Stimulated activated CD4-positive, alpha-beta T cell treated with anti-CD3 and anti-CD28 coated beads, Interleukin-2, amount 100 ng/mL, for 48 hours (primary cell): ENCODE measurements at places on chromosomes 12 and 14.

GRCh38 chr14:76461886-76462285, 85.9 kb downstream of the ESRRB start:
- DNase-seq: no peak

- DNase-seq: no peak
Measured at GRCh38 chr12:10130042-10130441, at the start of gene CLEC7A. TSS of gene CLEC7A (minus strand) at chr12:10130199. CDS start at chr12:10130082, 117 bp downstream.

- no peak for DNase-seq
Measured at GRCh38 chr12:85405781-85406522, 125.9 kb downstream of the ALX1 start.

DNA sequence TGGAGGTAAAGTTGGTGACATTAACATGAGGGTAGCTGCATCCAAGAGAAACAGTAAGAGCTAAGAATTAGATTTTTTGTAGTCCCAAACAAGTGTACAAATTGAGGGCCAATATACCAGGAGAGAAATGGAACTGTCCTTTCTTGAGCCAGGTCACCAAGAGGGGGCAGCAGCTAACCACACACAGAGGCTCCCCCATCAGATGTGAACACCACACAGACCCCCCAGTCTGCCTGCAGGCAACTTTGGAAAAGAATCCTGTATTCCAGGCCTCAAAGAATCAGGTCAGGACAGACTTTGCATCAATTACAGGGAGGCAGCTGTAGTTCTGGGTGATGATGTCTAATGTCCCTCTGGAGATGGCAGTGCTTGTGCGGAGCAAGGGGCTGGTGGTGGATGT, 77.9 kb downstream of the SPTB start:
- DNase-seq: no peak

GRCh38 chr12:106019144-106019543, 119.6 kb downstream of the NUAK1 start:
- DNase-seq: no peak

GRCh38 chr14:74771399-74771798, 8.3 kb downstream of the YLPM1 start:
- no peak for DNase-seq

- DNase-seq: no peak
Measured at GRCh38 chr12:21379218-21379617, 6.5 kb downstream of the IAPP start.

GRCh38 chr14:36493761-36494160, 26.3 kb downstream of the NKX2-1 start:
- DNase-seq: no peak

GRCh38 chr12:62581288-62582064, 114.8 kb downstream of the MON2 start:
- DNase-seq: no peak

GRCh38 chr12:49621651-49622500, 1.5 kb upstream of the PRPF40B start:
- DNase-seq: no peak

GRCh38 chr12:89384050-89384758, 31.9 kb upstream of the DUSP6 start:
- DNase-seq: no peak

DNA sequence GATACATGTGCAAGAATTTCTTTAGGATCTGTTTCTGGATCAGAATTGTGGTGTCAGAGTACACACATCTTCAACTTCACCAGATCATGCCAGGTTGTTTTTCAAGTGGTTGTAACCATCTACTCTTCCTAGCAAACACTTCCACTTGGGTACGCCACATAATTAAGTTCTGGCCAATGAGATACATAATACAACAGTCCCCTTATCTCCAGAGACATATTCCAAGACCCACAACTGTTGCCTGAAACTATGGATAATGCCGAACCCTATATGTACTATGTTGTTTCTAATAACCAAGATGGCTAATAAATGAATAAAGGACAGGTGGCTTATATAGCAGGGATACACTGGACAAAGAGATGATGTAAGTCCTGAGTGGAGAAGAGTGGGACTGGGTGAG, 2.5 kb upstream of the CHPT1 start:
- DNase-seq: no peak

DNA sequence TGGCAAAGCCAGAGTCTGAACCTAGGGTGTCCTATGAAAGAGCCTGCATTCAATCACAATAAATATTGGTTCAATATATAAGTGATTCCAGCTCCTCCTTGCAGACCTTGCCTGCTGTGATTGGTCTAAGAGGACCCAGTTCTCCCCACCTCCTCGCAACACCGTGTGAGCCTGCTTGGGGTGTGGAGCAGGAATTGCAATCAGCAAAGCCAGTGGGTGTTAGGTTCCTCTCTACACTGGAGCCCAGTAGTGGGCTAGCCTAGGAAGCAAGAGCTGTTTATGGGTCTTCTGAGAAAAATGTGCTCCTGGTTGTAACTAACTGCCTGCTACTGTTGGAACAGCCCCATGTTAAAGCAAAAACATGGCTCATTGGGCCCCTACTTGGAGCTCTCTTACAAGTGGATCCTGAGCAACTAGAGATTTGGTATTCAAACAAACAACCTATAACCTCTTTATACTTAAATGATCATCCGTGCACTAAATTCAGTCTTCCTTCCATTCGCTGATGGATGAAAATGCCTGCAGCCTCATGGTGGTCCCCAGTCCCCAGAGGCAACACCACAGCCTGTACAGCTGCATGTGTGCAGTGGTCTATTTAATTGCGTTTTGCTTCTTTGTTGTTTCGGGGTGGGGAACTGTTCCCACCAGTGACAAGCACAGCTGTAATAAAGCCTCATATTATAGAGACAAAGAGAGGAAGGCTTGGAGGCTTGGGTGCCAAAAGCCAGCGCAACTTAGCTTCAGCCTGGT, 3.7 kb upstream of the SELPLG start:
- no peak for DNase-seq

DNA sequence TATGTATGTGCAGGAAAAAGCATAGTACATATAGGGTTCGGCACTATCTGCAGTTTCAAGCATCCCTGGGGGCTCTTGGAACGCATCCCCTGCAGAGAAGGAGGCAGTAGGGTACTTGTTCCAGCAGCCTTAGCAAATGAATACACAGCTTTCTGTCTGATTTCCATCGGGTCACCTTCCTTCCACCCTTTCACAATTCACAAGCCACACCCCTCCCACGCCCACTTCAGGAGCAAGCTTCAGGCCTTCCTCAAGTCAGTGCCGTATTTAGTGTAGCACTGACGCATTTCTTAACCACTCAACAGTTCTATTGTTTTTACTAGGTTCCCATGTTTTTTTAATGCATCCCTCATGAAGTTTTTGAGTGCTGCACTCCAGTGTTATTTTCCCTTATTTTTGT, 64.2 kb downstream of the CLMN start:
- DNase-seq: no peak

GRCh38 chr14:30069536-30069935, 141.9 kb upstream of the PRKD1 start:
- DNase-seq: no peak

DNA sequence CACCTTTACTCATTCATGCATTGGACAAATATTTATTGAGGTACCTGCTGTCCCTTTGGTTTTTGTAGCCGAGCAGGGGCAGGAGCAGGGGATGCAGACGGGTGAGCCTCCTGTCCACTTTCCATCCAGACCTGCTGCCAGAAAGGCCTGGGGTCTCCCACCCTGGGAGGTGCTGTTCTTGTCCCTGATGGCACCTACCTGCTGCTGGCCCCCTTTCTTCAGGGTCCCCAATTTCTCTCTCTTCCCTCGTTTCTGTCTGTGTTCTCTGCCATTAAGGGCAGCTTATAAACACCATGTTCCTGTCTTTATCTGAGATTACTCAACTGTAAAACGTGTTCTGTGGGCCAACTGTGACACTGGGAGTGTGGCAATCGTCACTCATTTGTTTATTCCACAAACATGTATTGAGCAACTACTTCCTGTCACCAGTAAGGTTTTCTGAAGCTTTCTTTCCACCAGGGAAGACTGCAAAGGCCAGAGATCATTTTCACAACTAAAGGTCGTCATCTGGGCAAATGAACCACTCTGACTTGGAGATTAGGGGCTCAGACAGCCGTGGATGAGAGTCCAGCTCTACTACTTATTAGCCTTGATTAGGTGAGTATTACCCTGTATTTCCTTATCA, at the start of gene HAL:
TSS of gene HAL (minus strand) at position 311 of the 625 bp plus-strand sequence. CDS start 434 bp downstream, outside the sequence.
- DNase-seq: no peak

DNA sequence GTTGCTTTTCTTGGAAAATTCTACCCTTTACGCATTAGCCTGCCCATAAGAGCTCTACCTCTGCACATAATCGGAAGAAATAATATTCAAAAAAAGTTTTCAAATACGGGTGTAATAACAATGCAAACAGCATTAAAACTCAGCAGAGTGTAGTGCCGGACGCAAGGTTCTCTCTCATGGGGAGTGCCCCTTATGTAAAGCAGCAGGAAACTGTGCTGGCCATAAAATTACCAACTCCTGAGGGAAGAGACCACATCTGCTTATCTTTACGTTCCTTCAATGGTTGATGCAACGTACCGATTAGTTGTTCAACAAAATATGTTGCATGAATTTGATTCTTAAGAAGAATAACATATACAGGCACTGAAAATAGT, 118.7 kb upstream of the TMCC3 start:
- DNase-seq: no peak

DNA sequence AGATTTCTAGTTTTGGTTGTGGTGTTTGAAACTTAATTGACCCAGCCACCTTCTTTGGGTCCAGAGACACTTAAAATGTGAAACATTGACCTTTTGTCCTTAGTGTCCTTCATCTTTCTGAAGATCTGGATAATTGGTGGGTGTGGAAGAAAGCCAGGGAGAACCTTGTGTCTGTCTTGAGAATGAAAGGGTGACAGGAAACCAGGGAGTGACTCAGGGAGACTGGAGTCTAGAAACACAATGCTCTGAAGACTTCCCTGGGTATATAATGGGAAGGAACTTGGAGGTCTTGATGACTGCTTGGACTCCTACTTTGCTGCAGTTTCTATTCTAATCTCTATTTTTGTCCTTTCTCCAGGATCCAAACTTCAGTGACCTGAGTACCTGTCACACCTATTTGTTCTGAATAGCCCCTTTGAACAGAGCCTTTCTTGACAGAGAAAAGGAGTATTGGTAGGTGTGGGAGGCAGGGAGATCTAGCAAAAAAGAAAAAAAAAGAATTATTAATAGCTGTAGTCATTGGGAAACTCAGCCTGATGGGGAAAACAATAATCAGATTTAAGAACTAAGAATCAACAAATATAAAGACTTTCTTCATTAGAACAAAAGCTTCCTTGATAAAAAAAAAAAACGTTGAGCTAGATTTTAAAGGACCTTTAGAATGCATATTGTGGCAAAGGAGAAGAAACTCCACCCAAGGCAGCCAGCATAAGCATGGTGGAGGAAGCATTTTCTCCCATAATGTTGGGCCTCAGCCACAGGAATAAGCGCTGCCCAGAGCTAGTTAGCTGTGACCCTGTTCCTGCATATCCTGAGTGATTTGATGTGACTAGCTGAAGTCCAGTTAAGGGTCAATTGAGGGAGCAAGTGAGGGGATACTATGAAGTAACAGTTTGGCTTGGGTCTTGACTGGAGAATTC, 77.9 kb upstream of the HOXC13 start:
- DNase-seq: no peak

GRCh38 chr14:69973846-69974245, 94.6 kb downstream of the SMOC1 start:
- no peak for DNase-seq

DNA sequence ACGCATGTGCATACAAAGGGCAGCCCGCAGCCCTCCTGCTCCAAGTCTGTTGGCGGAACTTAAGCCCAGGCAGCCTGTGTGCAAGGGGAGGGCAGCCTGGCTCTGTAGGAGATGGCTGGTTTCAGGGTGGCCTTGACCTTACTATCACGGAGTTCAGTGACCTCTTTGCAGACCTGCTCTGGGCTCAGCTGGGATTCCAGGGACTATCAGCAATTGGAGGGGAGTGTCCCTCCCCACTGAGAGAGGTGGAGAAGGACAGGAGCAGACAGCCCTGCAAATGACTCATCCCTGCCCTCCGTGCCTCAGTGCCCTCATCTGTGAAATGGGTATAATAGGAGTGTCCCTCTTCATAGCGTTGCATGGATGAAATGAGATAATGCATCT, 66.2 kb upstream of the DLK1 start:
- DNase-seq: no peak

DNA sequence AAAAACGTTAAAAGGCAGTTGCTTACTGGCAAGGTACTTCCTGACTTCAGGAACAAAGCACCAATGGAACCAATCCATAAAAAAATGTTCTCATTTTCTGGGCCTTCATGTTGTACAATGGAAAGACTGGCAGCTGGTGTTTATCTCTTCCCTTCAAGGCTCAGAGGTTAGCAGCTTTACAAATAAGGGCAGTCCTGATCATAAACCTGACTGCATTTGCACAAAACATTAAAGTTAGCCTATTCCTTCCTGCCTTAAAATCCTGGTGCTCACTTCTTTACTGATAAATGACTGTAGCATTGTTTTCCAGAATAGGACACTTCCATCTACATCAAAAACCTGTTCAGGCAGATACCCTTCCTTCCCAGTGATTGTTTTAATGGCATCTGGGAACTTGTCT, 19.2 kb downstream of the IL26 start:
- DNase-seq: no peak

GRCh38 chr12:2902272-2902880, 11.7 kb downstream of the TULP3 start:
- no peak for DNase-seq

- no peak for DNase-seq
Measured at GRCh38 chr14:35998303-35998702, 172.2 kb downstream of the BRMS1L start.

DNA sequence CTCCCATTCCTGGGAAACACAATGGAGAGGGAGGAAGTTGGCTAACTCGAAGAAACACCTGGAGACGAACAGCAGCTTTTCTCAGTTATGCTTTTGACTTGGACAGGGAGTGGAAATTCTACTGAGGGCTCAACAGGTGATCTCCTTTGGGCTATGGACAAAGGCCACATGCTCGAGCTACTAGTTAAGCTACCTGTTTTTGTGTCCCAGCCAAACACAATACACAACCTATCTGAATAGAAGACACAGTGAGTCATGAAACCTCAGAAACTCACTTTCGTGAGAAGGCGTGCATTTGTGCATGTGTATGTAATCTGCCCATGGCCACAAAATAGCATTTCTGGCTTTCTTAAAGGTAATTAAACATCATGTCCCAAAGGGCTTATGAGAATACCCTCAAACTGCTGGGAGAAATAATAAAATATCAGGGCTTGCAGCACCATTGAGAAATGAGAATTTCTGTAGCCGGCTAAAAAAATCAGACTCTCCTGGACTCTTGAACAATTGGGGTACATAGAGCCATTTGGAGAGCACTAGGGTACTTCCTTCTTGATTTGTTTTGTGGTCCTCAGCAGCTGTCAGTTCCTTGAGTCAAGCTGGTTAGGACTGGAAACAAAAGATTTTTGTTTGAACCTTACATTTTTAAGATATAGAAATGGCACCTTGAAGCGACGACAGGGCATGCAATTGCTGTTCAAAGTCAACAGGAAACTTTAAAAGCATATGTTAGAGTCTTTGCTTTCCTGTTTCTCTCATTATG, 85.5 kb upstream of the PTHLH start:
- DNase-seq: no peak
